NCI-H1694 (cell line): ENCODE measurements at places on chromosomes 1 and 21.
A peak's percentile ranks its signal among the peaks of the same experiment; 100 is the strongest.

GRCh38 chr1:59432531-59433439 lies 135.9 kb downstream of the FGGY start:
- no peak for DNase-seq

DNA sequence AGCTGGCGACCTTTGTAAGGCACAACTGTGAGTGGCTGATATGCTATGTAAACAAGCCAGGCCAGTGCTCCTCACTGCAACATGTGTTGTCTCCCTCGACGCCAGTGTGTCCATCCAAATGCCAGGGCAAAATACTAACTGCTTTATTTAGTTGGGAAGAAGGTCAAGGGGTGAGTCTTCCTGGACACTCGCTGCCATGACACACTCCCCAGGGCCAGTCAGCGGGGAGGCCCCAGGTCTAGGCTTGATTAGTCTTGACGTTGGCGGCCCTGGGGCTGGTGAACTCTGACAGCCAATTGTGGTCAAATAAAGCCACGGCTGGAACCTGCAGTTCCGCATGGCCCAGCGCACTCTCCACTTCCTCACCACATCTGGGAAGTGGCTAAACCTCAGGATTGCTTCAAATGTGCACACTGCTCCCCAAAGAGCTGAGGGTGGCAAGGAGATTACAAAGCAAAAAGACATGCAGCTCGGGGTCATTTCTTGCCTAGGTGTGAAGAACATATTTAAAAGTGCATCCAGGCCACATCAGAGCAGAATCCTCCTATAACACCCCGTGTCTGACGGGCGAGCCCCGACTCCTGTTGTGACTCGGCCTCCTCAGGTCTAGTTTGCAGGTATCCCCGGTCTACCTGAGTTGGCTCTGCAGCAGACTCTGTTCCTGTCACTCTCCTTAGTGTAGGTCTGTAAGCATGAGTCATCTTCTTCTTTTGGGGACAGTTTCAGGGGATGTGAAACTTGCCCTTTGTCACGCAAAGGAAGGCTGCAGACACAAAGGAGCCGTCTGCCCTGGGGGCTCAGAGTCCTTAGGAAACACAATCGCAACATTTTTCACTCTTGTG lies 183.5 kb downstream of the RUNX1 start:
- no peak for DNase-seq

DNA sequence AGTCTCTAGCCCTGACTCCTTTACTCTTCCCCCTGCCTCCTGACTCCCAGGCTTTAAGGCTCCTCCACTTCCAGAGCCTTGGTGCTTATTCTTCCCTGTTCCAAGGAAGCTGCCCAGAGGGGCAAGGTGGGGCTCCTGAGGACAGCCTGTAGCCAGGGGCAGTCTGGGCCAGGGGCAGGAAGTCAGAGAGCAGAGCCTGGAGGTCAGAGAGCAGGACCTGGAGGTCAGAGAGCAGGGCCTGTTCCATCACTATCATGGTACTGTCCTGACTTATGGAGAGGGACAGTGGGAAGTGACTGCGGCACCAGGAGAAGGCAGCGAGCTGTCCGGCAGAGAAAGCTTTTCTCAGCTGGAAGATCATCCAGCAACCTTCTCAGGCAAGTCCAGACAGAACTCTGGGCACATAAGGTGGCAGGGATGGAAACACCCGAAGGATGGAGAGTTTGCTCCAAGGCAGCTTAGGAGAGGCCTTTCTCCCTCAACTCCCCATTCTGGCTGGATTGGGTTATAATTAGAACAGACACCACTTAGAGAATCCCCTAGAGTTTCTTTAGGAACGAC lies 25.0 kb downstream of the PLXNA2 start:
- no peak for DNase-seq

GRCh38 chr1:215507119-215507518 lies 60.0 kb upstream of the KCTD3 start:
- no peak for DNase-seq

DNA sequence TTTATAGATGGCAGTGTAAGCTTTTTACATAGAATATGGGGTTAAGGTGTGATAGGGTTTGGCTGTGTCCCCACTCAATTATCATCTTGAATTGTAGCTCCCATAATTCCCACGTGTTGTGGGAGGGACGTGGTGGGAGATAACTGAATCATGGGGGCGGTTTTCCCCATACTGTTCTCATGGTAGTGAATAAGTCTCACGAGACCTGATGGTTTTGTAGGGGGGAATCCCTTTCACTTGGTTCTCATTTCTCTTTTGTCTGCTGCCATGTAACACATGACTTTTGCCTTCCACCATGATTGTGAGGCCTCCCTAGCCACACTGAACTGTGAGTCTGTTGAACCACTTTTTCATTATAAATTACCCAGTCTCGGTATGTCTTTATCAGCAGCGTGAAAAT lies 290.3 kb upstream of the B3GALT2 start:
- no peak for DNase-seq

- DNase-seq, result no peak
Measured at GRCh38 chr1:66354311-66355201, 179.4 kb upstream of the SGIP1 start.

GRCh38 chr1:42961312-42962091 lies 2.8 kb upstream of the SLC2A1 start:
- DNase-seq, result no peak

DNA sequence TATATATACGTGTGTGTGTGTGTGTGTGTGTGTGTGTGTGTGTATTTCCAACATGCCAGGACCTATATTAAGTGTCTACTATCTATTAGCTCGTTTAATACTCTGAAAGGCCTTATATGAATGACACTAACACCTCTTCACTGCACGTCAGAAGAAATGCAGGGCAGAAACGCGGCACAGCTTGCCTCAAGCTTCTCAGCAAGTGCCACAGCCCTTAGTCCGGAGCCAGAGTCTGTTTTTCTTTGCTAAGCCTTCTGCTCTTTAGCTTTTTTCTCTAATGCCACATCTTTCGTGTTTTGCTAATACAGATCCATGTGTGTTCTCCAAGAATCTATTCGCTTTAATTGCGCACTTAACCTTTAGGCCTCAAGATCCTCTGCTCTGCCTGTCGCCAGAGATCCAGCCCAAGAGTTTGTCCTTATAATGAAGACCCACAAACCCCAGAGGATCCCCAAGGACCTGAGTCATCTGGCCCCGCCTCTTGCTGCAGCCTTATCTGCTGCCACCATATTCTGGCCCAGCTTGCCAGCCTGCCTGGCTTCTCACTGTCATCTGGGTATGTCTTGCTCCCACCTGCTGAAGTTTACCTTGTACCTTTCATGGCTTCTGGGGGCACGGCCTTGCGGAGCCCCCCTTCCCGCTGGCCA lies 2.0 kb upstream of the TRIM58 start:
- no peak for DNase-seq

- no peak for DNase-seq
Measured at GRCh38 chr1:19483261-19483660, 2.1 kb downstream of the CAPZB start.

- no peak for DNase-seq
Measured at GRCh38 chr1:232538224-232538942, 91.5 kb downstream of the SIPA1L2 start.

DNA sequence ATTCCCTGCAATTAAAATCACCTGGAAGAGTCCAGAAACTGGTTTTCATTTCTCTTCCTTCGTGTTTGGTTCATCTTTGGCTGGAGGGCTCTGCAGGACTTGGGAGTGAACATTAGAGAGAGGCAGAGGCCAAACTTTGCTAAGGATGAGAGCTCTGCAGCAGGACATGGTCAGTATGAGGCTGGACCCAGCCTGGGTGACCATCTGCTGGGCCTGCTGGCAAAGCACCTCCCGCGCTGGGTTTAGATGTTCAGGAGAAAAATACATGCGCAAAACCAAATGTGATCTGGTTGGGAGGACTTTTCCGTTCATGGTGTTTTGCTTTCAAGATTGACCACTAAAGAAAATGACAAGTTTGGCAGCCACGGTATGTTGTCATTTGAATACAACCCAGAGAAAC lies 15.9 kb downstream of the KAZN start:
- no peak for DNase-seq

- peak; percentile 70 for DNase-seq
Measured at GRCh38 chr1:55775007-55775406, 559.8 kb upstream of the USP24 start.

- no peak for DNase-seq
Measured at GRCh38 chr1:191690931-191691330, 467.3 kb upstream of the RGS18 start.

DNA sequence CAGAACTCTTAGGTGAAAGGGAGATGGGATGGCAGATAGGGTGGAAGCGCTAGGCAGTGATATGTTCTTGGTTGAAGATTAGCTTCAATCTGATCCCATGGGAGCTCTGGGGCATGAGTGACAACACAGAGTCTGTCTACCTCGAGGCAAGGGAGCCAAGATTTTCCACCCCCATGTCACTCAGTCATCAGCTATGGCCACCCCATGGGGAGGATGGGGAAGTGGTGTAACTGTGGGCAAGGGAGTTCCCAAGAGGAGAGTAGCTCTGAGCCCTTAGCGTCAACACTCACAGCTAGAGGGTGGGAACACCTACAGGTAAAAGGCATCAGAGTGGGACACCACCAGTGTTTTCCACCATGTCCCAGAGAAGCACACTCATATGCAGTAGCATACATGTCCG lies 30.3 kb upstream of the C1QA start:
- no peak for DNase-seq

DNA sequence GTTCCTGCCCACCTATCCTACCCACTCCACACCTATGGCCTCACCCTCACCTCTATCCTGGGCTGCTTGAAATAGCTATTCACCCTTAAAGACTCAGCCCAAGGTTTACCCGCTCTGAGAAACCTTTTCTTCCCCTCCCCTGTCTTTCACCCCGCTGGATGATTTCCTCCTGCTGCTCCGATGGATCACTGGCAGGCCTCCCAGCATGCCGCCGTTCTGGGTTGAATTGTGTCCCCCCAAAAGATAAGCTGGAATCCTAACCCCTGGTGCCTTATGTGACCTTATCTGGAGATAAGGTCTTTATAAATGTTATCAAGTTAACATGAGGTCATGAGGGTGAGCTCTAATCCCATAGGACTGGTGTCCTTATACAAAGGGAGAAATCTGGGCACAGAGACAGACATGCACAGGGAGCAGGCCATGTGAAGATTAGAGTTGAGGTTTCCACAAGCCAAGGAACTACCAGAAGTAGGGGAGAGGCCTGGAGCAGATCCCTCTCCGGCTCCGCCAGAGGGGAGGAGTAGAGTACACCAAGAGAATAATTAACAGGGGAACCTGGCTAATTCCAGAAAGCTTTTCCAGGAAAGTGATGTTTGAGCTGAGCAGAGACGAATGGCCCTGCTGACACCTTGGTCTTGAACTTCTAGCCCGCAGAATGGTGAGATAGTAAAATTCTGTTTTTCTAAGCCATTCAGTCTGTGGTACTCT lies 110.0 kb upstream of the SERBP1 start:
- DNase-seq, result no peak

DNA sequence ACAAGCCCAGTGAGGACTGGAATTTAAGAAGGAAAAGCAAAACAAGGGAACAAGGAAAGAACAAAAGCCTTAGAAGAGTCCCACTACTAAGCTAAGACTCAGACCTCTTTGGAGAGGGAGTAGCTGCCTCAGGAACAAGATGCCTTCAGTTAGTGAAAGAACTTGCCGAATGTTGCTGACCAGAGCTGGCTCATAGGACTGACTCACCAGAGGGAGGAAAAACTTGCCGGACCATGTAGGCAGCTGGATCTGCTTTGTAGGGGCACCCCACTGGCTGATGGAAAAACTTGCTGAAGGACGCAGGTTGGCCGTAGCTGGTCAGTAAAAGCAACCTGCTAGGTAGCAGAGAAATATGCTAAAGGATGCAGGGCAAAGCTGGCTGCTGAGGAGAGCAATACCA lies 15.3 kb upstream of the ZSWIM5 start:
- no peak for DNase-seq

DNA sequence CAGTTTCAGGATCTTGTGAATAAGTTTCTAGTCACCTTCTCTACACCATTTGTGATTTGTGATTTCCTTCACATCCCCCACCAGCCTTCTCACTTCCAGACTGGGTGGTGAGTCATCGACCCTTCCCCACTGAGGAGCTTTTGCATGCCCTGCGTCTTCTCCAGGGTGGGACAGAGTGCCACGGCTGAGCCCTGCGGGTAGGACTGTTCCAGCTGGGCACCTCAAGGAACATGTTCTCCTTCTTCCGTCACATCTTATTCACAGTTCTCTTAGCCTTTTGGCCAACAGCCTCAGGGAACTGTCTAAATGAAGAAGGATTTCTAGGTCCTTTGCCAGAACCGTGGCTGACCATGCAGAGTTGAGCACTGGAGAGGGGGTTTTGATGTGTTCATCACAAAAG lies 116.5 kb downstream of the TMEM53 start:
- no peak for DNase-seq

DNA sequence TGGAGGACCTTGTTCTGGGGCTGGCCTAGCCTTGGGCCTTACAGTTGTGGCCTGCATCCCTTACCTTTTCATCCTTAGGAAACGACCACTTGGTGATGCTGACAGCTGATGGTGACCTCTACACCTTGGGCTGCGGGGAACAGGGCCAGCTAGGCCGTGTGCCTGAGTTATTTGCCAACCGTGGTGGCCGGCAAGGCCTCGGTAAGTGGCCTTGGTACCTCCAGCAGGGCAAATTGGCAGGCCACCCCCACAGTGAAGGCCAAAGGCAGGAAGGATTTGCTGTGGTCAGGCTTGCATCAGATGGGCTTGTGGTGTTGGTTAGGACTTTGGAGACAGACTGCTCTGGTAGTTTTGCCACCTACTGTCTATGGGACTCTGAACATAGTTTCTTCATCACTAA lies 17.7 kb upstream of the TRNAU1AP start:
- no peak for DNase-seq

DNA sequence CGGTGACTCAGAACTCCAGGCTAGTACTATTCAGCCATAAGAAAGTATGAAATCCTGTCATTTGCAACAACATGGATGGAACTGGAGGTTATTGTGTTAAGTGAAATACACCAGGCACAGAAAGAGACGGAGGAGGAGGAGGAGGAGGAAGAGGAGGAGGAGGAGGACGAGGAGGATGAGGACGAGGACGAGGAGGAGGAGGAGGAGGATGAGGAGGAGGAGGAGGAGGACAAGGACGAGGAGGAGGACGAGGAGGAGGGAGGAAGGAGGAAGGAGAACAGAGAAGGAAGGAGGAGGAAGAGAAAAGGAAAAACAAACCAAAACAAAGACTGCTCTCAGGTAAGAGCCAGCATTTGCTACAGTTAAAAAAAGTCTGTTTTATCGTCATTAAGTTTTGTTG lies 178.7 kb downstream of the NPHP4 start:
- DNase-seq, result no peak

GRCh38 chr21:45655124-45655523 lies 11.6 kb downstream of the PCBP3 start:
- no peak for DNase-seq

DNA sequence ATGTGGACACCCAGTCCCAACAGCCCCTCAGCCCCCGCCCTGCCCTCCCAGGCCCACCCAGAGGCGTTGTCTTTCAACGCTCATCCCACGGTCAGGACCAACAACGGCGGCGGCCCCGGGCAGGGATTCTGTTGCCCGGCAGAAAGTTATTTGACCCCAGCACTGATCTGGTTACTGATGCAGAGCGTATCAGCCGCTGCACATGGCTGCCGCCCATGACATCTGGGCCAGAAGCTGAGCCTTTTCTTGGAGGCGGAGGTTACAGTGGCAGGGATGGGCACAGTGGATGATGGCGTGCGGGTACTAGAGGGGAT lies 127.1 kb upstream of the ARHGEF16 start:
- DNase-seq, result no peak

- no peak for DNase-seq
Measured at GRCh38 chr1:205570796-205571537, 60.8 kb downstream of the ELK4 start.

GRCh38 chr1:23286401-23286800 lies 57.7 kb downstream of the HNRNPR start:
- DNase-seq, result no peak
